ENCODE measurements at places on chromosomes 1 and 21.

DNA sequence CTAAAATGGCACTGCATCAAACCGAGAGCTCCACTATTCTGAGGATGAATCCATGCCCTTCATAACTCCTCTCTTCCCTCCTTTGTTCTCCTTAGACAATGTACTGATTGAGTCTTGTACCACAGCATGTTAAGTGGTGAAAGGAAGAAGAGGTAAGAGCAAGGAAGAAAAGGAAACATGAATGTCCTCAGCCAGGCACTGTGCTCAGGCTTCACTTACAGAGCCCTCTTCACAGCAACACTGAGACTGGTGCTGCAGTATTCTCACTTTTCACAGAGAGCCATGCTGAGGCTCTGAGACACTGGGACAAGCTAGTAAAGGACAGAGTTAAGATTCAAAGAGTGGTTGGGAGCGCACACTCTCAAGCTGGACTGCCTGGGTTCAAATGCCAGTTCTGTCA lies 143.5 kb downstream of the AKT3 start:
- no peak for DNase-seq

- no peak for DNase-seq
Observed at GRCh38 chr1:67983867-67984266, 66.6 kb downstream of the DIRAS3 start.

DNA sequence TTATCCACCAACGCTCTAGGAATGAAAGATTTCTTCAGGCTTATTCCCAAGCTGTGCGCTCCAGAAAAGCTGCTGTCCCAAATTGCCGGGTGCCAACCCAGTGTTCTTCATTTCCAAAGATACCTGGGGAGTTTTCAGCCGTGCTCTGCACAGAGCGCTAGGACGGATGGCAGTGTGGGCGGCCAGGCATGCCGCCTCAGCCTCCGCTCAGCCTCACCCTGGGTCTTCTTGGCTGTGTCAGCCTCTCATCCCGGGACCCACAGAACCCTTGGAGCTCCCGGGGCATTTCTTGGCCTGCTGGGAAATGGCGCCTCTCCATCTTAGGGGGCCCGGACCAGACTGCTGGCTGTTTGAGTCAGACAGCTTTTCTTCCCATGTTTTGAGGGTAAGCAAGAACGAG lies 116.9 kb upstream of the SLC25A33 start:
- DNase-seq, result no peak

GRCh38 chr1:232702911-232703310 lies 73.0 kb upstream of the SIPA1L2 start:
- no peak for DNase-seq

GRCh38 chr1:171252482-171252881 lies 4.2 kb downstream of the FMO1 start:
- no peak for DNase-seq

GRCh38 chr21:20852866-20853265 lies 145.3 kb upstream of the NCAM2 start:
- DNase-seq, result no peak

DNA sequence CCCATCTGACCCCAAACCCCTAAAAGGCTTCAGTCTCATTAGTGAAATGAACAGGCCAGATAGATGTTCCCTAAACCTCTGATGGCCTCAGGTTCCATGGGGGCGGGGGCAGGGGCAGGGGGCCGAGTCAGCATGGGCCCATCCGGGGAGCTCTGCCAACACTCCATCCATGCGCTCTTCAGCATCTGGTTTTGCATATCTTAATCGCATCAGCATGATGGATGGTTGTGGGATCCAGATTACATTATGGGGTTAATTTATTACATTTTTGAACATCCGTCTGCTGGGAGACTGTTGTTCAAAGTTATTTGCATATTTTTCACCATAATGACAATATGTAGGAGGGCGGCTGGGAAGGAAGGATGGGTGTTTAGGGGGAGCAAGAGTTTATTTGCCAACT lies 3.1 kb upstream of the MAD2L2 start:
- no peak for DNase-seq

- DNase-seq, result no peak
Observed at GRCh38 chr1:216464489-216464888, 41.2 kb upstream of the USH2A start.

DNA sequence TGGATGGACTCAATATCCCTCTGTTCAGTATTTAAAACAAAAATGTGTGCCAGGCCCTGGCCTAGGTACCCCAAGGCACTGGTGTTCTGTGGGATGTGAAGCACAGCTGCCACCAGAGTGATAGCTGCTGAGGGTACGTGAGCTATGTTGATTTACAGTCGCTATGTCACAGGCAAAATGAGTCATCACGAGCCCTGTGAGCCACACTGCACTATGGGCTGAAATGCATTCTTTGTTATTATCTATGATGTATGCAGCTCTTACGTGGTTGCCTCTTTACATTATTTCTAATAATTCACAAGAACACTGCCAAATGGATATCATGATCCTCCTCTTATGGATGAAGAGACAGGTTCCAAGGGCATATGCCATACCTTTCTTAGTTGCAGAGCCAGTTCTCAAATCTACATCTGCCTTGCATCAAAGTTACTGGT lies 2.1 kb downstream of the TEX38 start:
- DNase-seq, result no peak

GRCh38 chr21:17793246-17794123 lies 25.7 kb downstream of the C21orf91 start:
- no peak for DNase-seq

GRCh38 chr1:29964718-29965533 lies 728.6 kb downstream of the PTPRU start:
- peak; percentile 21 for DNase-seq

DNA sequence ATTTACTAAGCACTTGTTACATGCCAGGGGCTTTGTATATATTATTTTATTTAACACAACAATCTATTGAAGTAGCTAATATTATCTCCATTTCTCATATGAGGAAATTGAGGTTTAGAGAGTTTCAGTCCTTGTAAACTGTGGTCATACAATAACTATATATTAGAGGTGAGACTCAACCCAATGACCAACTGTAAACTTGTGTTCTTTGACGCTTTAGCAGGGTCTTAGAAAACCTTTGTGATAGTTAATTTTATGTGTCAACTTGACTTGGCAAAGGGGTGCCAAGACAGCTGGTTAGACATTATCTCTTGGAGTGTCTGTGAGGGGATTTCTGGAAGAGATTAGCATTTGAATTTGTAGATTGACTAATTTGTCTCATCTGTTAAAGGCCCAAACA lies 252.4 kb upstream of the B3GALT2 start:
- no peak for DNase-seq

DNA sequence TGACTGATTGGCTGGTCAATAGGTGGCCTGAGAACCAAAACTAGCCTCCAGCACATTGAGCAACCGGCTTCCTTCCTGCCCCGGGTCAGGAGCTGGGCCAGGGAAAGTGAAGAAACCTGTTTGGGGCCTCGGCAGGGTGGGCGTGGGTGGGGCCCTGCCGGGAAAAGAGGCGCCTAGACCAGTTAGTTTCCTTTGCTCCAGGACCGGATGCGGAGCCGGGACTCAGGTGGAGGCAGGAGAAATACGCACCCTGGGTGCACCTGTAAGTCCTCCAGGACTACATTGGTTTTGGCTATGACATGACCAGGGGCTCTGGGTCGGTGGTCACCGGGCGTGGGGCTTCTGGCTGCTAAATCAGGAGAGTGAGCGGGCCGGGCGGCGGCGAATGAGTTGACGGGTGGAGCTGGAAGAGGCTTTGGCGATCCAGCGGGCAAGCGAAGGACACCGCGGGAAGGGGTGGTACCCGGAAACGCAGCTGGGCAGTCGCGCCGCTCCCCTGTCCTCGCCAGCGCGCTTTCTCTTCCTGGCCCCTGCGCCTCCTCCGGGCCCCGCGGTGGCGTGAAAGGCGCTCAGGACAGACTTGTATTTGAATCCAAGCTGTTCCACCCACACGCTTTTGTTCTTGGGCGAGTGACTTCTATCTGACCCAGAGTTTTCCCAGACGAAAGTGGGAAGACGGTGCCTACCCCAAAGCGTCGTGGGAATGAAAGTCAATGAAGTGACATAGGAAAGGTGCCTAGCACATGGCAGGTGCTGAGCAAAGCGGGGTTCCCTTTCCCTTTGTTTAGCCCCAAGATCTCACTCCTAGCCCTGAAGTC lies 30.6 kb upstream of the JUN start:
- DNase-seq, result no peak

DNA sequence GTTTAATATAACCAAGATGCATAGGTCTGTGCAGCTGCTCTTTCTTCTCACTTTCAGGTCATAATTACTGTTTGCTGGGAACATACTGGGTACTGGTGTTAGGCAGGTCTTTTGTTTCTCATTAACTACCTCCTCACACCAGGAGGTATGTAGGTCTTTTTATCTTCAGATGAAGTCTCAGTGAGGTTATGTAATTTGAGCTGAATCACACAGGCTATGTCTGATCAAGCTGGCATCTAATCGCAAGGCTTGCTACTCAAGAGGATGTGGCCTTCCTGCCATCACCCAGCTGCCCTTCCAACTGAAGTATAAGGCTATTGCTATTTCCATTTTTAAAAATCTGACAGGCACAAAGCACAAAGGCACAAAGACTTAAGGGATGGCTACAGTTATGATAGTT lies 96.4 kb downstream of the RUNX1 start:
- DNase-seq, result no peak

GRCh38 chr1:188719735-188720134 lies 1757.9 kb downstream of the BRINP3 start:
- no peak for DNase-seq

DNA sequence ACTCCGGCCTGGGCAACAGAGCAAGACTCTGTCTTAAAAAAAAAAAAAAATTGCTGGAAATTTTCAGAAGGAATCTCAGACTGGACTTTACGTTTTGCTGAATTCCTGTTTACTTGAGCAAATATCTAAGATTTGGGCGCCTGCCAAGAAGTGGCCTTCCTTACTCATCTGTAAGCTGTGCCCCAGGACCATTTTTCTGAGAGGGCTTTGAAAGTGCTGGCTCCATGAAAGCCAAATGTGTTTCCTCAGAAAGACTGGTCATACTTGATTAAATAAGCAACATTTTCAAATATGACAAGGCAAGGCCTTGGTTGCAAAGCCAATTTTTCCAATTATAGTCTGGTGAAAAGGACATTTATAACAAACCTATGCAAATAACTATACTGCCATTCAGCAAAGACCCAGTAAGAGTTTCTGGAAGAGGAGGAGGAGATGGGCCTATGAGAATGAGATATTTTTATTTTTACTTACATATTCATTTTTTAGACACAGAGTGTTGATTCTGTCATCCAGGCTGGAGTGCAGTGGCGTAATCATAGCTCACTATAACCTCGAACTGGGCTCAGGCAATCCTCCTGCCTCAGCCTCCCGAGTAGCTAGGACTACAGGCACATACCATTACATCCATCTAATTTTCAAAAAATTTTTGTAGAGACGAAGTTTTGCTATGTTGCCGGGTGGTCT lies 56.3 kb upstream of the HTR1D start:
- no peak for DNase-seq

DNA sequence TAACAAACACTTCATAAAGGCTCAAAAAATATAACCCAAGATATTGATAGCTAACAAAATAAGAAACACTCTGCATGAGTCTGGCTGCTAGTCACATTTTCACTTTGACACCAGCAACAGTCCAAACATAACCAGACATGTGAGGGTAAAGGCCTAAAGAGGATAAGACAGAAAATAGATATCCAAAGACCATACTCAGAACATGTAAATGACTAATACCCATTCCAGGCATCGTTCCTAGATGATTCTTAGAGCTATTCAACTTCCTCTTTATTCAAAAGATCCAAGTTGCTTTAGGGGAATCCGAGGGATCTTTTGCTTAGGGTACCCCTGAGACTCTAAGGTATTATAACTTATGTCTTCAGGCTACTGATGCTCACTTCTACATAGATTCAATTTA lies 5.1 kb downstream of the COL24A1 start:
- DNase-seq, result no peak

DNA sequence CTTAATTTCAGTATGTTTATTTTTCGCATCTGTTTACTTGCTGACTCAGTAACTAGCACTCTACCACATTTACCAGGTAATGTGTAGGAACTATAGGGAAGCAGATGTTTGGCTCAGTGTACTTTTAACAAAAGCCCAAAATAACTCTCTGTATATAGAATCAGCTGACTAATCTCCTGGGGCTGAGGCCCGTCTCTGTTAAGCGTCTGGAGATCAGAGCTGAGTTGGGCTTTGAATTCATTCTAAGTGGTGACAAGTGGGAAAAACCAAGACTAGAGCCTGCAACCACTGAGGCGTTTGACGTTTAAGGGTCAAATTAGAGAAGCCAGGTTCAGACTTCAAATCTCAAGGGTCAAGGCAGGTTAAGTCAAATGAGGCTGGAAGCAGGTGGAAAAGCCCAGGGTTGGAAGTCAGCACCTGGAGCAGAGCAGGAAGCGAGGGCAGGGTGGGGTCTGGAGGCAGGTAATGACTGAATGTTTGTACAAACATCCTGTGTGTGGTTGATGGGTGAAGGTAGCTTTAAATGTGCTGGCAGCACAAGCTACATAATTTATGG lies 56.8 kb upstream of the LYST start:
- no peak for DNase-seq

- no peak for DNase-seq
Observed at GRCh38 chr1:245986404-245987218, 520.5 kb downstream of the SMYD3 start.

- DNase-seq, result no peak
Observed at GRCh38 chr1:91224878-91225277, 179.8 kb downstream of the HFM1 start.

- DNase-seq, result no peak
Observed at GRCh38 chr1:220880726-220881506, 1.7 kb downstream of the HLX start.

DNA sequence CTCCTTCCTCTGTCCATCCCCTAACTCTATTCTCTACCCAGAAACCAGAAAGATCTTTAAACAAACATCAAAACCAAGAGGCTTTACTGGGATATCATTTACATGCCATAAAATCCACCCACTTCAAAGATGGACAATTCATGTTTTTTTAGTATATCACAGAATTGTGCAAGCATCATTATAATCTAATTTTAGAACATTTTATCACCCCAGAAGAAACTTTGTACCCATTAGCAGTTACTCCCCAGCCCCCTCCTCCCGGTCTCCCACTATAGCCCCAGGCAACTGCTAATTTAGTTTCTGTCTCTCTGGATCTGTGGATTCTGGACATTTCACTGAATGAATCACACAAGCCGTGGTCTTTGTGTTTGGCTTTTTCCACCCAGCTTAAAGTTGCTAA lies 4.8 kb upstream of the SELENON start:
- DNase-seq, result no peak

DNA sequence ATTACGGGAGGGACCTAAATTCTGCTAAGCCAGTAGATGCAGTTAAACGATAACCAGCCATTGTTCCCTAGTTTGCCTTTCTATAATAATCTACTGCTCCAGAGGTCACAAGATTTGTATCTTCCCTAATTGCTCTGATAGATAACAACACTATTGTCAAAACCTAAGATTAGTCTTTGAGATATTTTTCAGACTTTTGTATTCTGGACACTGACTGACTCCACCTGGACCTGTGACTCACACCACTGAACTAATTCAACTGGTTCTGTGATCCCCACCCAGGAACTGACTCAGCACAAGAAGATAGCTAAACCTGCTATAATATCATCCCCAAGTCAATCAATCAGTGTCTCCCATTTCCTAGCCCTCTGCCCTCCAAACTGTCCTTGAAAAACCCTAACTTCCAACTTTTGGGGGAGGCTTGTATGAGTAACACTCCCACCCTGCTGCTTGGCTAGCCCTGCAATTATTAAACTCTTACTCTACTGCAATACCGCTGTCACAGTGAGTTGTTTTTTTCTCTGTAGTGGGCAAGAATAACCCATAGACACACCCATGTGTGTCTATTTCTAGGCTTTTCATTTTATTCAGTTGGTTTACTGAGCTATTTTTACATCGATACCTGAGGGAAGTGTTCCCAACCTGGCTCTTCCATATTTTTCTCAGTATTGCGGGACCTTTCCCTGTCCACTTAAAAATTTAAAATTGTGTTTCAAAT lies 11.2 kb downstream of the KIFAP3 start:
- DNase-seq, result no peak
